Fibroblast of skin of scalp (primary cell): ENCODE measurements at places on chromosomes 1 and 21.

- DNase-seq, result no peak
Observed at GRCh38 chr1:70364439-70364838, 9.9 kb upstream of the ANKRD13C start.

- peak; percentile 20 for DNase-seq
Observed at GRCh38 chr1:6329396-6329795, 64.2 kb downstream of the ACOT7 start.

DNA sequence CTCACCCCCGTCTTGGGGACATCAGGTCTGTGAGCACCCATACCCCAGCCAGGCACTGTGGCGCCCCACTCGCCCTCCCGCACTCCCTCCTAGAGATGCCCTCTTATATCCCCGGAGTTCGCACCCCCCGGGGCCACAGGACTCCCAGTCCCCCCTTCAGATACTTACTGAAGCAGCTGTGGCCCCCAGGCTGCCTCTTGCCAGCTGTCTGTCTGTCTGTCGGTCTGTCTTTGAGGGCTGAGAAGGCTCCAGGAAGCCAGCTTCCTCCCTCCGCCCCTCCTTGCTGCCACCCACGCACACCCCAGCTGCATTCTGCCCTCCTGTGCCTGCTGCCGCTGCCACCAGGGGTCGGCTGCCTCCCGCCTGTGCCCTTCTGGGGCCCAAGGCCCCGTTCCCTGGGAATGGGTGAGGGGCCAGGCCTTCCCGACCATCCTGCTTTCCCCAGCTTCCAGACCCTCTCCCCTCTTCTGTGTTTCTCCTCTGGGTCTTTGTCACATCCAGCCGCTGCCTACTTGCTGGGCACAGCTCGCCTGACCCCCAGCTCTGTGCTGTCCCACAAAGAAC is at the start of gene PTPN7:
Gene PTPN7 (minus strand): TSS at position 226 of the 564 bp plus-strand sequence. CDS start 1,200 bp downstream, outside the sequence.
- no peak for DNase-seq

GRCh38 chr1:110159168-110159567 is 8.9 kb downstream of the SLC6A17 start:
- no peak for DNase-seq

- peak; percentile 65 for DNase-seq
Observed at GRCh38 chr1:212566522-212567479, 41.8 kb upstream of the ATF3 start.

DNA sequence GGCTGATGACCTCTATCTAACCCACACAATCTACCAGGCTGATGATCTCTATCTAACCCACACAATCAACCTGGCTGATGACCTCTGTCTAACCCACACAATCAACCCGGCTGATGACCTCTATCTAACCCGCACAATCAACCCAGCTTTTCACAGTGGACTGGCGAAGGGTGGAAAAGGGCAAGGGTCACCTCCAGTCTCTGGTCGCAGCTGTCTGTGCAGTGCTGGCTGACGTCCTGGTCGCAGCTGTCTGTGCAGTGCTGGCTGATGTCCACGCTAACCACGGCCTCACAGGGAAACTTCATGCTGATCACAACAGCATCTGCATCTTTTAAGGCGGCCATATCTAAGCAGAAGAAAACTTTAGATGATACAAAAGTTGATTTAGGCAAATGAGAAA is 12.2 kb upstream of the CCDC27 start:
- DNase-seq, result no peak

GRCh38 chr1:191290441-191290840 is 812.8 kb upstream of the BRINP3 start:
- DNase-seq, result no peak

- DNase-seq, result no peak
Observed at GRCh38 chr1:81349194-81349965, 451.4 kb upstream of the ADGRL2 start.

GRCh38 chr1:64679177-64679576 is 65.7 kb upstream of the RAVER2 start:
- no peak for DNase-seq

DNA sequence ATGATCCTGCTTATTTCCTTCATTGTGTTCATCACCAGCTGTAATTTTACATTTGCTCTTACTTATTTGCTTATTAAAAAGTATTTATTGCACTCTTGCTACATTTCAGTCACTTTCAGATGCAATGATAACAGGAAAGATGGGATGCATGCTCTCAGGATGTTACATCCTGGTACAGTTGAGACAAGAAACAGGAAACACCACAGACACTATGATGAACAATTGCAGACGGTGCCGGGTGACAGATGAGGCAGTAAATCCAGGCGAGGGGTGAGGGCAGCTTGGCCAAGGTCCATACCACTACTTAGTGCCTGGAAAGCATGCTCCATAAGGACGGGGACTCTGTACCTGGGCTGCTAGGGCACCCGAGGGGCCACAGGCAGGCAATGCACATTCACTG is 156.6 kb upstream of the RAB4A start:
- DNase-seq, result no peak

DNA sequence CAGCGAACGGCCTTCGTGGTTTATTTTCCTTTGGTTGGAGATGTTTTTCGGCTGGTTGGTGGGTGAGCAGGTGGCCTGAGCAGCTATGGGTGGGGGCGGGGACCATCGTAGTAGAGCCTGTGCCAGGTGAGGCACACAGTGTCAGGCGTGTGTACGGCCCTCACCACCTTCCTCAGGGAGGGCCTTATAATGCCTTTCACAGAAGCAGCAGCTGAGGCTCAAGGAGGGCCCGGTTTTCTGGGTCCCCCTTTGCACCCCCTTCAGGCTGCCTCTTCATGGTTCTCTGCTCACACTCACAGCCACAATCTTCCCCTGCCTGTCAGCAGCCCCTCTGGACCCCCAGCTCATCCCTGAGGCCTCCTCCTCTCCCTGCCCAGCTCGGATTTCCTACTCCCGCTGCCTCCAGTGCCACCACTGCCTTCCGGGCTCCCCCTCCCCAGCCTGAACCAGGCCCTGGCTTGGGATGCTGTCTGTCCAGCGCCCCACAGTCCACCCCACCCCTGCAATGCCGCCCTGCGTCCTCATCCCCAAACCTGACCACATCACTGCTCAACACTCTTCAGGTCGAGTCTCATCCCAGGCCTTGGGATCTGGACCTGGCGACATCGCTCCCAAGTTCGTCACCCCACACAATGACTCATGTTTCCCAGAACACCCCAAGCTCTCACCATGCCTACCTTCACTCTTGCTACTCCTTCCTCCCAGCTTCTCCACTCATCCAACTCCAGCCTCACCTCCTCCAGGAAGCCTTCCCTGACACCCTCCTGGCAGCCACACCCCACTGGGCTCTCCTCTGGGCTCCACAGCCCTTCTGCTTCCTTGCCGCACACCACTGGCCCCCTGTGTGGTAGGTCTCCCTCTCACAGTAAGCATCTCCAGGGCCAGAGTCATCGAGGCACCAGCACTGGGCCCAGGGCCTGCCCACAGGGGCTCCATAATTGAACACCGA is 53.9 kb downstream of the DMRTB1 start:
- DNase-seq, result no peak

GRCh38 chr1:87394513-87394912 is 65.8 kb downstream of the LMO4 start:
- DNase-seq, result no peak

- DNase-seq, result no peak
Observed at GRCh38 chr1:179318491-179318890, 24.9 kb downstream of the SOAT1 start.

GRCh38 chr21:42222386-42222785 is 3.4 kb downstream of the ABCG1 start:
- DNase-seq, result no peak

GRCh38 chr1:33972676-33973395 is 109.0 kb downstream of the HMGB4 start:
- DNase-seq, result peak; percentile 36

- peak; percentile 68 for DNase-seq
Observed at GRCh38 chr1:245156736-245157505, 2.1 kb downstream of the KIF26B start.

GRCh38 chr1:67166196-67166595 is at the start of gene IL23R:
IL23R (plus strand) TSS chr1:67166454; CDS start chr1:67168121, 1,667 bp downstream.
- no peak for DNase-seq

DNA sequence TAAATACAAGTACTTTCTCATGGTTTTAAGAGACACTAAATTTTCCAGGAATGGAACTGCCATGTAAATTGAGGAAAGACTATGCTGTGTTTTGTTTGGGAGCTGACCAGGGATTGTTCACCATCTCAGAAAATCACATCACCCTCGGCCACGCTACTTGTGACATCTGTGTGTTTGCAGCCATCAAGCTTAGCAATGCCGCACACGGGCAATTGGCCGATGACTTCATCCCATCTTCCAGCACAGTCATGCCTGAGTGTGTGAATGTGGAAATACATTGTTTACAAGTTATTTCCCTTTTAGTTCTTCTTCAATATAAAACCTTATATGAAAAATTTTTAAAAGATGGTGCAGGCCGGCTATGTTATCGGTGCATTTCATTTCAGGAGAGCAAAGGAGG is 121.6 kb downstream of the GLIS1 start:
- no peak for DNase-seq

- DNase-seq, result no peak
Observed at GRCh38 chr1:30384286-30385245, 338.8 kb downstream of the MATN1 start.

- no peak for DNase-seq
Observed at GRCh38 chr21:45260191-45260825, 27.4 kb downstream of the POFUT2 start.

DNA sequence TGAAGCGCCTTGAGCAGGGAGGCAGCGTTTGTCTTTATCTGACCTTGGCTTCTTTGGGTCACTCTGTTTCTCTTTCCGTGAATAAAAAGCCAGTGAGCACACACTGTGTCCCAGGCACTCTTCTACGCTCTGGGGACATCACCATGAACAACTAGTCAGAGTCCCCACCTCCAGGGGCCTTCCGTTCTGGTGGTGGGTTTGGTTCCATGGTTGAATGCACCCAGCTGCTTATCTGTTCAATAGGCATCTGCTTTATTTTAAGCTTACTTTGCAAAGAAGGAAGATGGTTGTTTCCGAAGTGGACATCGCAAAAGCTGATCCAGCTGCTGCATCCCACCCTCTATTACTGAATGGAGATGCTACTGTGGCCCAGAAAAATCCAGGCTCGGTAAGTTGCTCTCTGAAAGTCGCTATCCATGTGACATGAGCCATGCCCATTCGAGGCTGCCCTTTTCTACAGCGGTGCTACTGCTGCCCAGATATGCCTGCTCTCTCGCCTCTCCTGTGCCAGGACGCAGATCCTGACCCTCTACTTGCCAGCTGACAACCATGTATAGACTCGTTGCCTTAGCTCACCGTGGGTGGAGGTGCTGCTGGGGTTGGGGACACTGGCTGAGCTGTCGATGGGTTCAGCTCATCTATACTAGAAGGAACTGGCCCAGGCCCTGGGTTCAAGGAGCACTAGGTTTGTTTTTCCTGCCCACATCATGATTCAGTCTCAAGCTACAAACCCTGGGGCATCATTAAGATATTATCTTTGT is 5.9 kb downstream of the MX1 start:
- no peak for DNase-seq

- peak; percentile 49 for DNase-seq
Observed at GRCh38 chr1:76759950-76760349, 107.3 kb upstream of the ST6GALNAC5 start.

DNA sequence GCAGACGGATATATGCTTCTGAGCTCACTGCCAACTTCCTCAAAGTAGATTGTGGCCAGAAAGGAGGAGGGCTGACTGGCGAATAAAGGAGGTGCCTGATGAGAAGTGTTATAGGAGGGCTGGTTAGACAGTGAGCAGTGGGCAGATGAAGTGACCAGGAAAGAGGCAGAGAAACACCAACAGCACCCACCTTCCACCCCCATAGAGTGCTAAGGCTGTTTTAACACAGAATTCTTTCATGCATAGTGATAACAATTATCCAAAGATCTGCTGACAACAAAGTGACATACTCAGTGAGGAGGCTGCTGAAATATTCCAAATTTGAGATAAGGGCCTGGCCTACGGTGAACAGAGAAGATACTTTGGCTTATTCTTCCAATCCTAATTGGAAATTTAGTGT is 21.2 kb upstream of the MTR start:
- DNase-seq, result no peak

GRCh38 chr1:156500543-156500792 is at the start of gene MEF2D:
MEF2D (minus strand) TSS chr1:156500775; CDS start chr1:156483292, 17,483 bp downstream.
- no peak for DNase-seq

- no peak for DNase-seq
Observed at GRCh38 chr1:14804626-14805025, 206.1 kb downstream of the KAZN start.

GRCh38 chr1:20047096-20047495 is 22.9 kb upstream of the PLA2G5 start:
- DNase-seq, result no peak

GRCh38 chr1:20883766-20884165 is 96.7 kb upstream of the HP1BP3 start:
- DNase-seq, result no peak

- no peak for DNase-seq
Observed at GRCh38 chr21:44260066-44260465, 1.6 kb downstream of the DNMT3L start.

DNA sequence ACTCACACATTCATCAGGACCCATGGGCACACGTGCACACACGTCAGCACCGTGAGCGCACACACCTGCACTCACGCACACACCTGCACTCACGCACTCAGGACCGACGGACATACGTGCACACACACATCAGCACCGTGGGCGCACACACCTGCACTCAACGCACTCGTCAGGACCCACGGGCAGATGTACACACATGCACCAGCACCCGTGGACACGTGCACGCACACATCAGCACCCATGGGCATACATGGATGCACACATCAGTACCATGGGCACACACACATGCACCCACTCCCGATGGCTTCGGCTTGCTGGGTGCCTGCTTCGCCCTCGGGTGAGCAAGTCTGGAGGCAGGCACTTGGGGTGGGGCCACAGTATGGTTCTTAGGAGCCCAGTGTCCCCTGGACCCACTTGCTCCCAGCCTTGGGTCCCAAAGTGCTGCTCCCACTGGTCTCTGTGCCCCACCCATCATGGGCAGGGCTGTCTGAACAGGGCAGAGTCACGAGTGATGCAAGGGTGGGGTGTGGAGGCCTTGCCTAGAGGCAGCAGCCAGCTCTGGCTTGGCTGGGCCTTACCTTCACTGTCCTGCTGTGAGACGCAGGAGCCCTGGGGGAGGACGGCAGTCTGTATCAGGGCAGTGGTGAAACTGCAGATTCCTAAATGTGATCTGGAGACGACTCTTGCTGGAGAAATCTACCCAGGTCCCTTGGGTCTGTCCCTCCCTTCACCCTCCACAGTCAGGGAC is 49.8 kb downstream of the SKI start:
- no peak for DNase-seq
